Activated CD8-positive, alpha-beta T cell treated with anti-CD3 and anti-CD28 coated beads for 36 hours (primary cell): ENCODE measurements at places on chromosomes 1 and 21. TPM values are rescaled to one million over a fixed set of nuclear protein-coding genes. Genes with fewer than 3 reads are reported as not detected.

PEX14 gene
- total RNA-seq: 18.5 TPM

OR6N2 gene
- not detected for total RNA-seq

GPR157 gene
- total RNA-seq: 3.4 TPM

MTMR11 gene
- total RNA-seq: 0.51 TPM

LYPD8 gene
- total RNA-seq: not detected

CLCA4 gene
- total RNA-seq: not detected

COPA gene
- total RNA-seq: 117 TPM

NCAM2 gene
- total RNA-seq: not detected

MROH9 gene
- total RNA-seq: not detected

FAM163A gene
- total RNA-seq: not detected

CDKN2C gene
- total RNA-seq: 20.7 TPM

CELA3A gene
- total RNA-seq: not detected

SLAMF9 gene
- not detected for total RNA-seq

EXO1 gene
- total RNA-seq: 66.8 TPM

DAP3 gene
- total RNA-seq: 173 TPM

KCNN3 gene
- not detected for total RNA-seq

FMO5 gene
- total RNA-seq: not detected

FASLG gene
- 8.4 TPM for total RNA-seq

RGS13 gene
- total RNA-seq: not detected

PAFAH2 gene
- total RNA-seq: 8.0 TPM

WNT4 gene
- total RNA-seq: not detected

OR2T33 gene
- total RNA-seq: not detected

SYNC gene
- not detected for total RNA-seq

RAVER2 gene
- 3.1 TPM for total RNA-seq

IL12RB2 gene
- 29.7 TPM for total RNA-seq

DPYD gene
- 10.8 TPM for total RNA-seq

CFHR5 gene
- total RNA-seq: not detected

GABRD gene
- not detected for total RNA-seq

CALML6 gene
- total RNA-seq: 0.76 TPM

SFN gene
- 0.59 TPM for total RNA-seq

RNF186 gene
- total RNA-seq: not detected

SPATA1 gene
- total RNA-seq: 2.5 TPM

S100A5 gene
- total RNA-seq: 1.2 TPM

MYOG gene
- total RNA-seq: not detected

SHISA4 gene
- total RNA-seq: 0.47 TPM

AMIGO1 gene
- total RNA-seq: 1.7 TPM

LRRC38 gene
- not detected for total RNA-seq

AMPD1 gene
- total RNA-seq: not detected

SPRR1A gene
- total RNA-seq: not detected

ZNF362 gene
- 5.4 TPM for total RNA-seq

HRNR gene
- total RNA-seq: not detected
